Astrocyte (in vitro differentiated cells and primary cell): ENCODE measurements at places on chromosomes 16 and 17.

- DNase-seq = no peak
Measured at GRCh38 chr16:82137822-82138167, 32.2 kb downstream of the MPHOSPH6 start.

DNA sequence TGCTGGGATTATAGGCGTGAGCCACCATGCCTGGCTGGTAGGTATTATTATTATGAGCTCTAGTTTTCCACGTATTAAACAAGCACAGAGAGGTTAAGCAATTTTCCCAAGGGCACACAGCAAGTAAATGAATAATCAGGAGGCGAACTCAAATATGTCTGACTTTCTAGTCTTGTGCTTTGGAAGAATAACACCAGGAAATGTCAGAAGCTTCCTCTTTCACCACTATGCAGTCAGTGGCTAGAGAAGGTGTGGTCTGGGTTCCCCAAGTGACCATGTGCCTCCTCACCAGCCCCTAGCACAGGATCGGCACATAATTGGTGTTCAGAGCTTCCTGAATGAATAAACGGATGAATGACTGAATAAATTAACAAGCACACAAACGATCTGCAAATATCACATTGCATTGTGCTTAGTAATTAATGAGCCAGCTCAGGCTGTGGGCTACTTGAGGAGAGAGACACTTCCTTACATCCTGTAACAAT is 21.6 kb upstream of the SCNN1B start:
- DNase-seq = peak; percentile 16

DNA sequence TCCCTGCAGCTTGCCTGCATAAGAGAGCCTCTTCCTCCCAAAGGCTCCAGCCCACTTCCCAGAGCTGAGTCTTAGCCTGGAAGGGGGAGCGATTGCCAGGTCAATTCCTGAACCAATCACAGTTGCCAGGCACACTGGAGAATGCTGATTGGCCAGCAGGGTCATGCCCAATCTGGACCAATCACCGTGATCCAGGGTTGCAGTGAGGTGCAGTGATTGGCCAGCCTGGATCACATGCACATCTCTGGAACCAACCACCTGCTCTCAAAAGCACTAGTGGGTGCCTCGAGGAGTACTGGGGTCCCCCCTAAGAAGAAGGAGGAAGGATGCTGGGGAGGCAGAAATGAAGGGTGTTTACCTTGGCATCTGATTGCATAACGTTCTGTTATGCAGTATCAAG is 18.4 kb downstream of the NAGPA start:
- no peak for DNase-seq

DNA sequence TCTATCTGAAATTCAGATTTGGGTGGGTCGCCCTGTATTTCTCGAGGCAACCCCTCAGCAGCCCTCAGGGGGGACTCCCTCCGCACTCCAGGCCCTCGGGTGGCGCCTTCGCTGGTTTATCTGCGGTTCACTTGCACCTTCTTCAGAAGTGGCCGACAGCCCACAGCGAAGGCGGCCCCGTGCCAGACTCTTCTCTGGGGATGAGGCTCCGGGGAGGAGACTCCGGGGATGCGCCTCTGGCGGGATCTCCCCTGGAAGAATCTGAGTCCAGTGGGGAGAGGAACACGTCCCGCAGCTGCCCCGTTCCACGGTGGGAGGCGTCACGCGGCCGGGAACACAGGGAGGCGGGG is 63.9 kb upstream of the DNAJA2 start:
- no peak for DNase-seq

DNA sequence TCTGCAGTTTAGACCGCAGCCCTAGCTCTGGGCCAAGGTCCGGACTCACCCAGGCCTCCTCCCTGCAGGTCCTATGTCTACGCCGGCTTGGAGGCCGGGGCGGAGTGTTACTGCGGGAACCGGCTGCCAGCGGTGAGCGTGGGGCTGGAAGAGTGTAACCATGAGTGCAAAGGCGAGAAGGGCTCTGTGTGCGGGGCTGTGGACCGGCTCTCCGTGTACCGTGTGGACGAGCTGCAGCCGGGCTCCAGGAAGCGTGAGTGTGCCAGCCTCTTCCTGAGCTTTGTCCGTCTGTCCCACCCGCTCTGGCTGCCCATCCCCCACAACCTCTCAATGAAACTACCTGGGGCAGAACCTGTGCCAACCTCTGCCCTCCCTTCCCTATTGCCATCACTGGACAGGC is 20.1 kb downstream of the WSCD1 start:
- no peak for DNase-seq

- DNase-seq = no peak
Measured at GRCh38 chr17:74113952-74114351, 89.5 kb upstream of the RPL38 start.

DNA sequence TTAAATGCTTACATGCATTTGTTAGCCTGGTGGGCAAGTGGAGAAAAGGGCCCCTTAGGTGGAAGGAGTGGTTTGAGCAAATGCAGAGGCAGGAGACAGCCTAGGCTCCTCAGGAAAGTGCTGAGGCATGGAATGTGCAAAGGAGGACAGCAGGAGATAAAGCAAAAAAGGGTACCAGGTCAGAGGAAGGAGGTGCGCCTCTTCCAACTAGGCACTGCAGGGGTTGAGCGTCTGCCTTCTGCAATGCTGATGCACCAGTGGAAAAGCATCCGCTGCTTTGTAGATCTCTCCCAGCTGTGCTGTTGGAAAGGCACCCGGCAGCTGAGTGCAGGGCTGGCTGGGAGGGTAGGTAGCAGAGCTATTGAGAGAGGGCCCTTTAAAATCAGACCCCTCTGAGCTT is 287.0 kb upstream of the XYLT1 start:
- no peak for DNase-seq

GRCh38 chr16:2341456-2342447 is 1.2 kb upstream of the ABCA3 start:
- no peak for DNase-seq

- DNase-seq = peak; percentile 34
Measured at GRCh38 chr17:42518755-42519545, 17.1 kb upstream of the NAGLU start.

GRCh38 chr16:72926177-72927070 is 121.5 kb downstream of the ZFHX3 start:
- DNase-seq = no peak

DNA sequence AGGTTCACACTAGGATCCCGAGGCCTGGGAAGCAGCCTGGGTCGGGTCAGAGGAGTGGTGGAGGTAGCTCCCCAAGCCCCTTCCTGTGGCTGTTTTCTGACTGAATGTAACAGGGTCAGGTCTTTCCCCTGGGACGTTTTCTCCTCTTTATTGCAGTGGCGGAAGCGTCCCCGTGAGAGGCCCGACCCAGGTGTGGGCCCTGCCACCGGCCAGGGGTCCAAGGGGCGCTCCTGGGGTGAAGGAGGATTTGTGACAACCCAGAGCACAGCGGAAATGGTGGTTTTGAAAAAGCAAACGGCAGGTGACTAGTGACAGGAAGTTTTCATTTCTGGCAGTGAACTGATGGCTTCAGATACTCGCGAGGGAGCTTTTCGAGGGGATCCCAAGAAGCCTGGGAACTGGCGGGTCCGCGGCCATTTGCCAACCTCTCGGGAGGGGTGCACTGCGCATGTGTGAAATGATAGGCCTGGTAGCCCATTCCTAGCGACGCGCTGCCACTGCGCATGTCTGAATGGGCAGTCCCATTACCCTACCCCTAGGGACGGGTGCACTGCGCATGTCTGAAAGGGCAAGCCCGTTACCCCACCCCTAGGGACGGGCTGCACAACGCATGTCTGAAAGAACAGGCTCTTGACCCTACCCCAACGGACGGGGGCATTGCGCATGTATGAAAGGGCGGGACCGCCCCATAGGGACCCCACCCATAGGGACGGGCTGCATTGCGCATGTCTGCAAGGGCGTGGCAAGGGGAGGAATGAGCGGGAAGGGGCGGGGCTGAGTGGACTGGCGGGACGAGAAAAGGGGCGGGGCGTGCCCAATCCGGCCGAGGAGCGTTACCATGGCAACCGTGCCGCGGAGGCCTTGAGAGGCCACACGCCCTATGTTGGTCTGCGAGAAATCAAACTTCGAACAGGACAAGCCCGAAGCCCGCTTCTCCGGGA is 1747.9 kb downstream of the TP53TG3F start:
- no peak for DNase-seq

DNA sequence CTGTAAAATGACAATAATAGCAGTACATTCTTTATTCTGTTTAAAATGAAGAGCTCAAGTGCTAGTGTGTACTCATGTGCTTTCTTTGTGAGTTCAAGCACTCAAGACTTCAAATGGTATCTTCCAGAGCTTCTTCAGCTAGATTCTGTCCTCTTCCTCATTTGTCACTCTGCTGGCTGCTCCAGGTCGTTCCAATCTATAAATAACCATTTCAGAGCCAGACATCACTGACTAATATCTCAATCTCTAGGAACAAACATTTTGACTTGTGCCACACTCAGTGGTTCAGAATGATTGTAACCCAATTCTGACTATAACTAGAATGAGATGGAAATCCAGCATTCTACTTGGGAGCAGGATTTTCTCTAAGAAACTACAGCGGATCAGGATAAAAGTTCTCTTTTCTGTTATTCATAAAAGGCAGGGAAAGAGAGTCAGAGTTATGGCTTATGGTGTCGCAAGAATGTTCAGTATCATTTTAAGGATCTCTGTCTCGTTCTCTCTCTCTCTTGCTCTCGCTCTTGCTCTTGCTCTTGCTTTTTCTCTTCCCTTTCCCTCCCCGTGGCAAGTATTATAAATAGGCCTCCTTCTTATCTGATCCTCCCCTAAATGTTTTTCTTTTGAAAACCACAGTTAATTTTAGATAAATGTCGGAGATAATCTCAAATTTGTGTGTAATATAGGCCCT is 116.3 kb upstream of the MAF start:
- DNase-seq = no peak

GRCh38 chr17:38711792-38712571 is 6.9 kb downstream of the MLLT6 start:
- no peak for DNase-seq

GRCh38 chr16:1150511-1150982 is 2.4 kb upstream of the CACNA1H start:
- no peak for DNase-seq

DNA sequence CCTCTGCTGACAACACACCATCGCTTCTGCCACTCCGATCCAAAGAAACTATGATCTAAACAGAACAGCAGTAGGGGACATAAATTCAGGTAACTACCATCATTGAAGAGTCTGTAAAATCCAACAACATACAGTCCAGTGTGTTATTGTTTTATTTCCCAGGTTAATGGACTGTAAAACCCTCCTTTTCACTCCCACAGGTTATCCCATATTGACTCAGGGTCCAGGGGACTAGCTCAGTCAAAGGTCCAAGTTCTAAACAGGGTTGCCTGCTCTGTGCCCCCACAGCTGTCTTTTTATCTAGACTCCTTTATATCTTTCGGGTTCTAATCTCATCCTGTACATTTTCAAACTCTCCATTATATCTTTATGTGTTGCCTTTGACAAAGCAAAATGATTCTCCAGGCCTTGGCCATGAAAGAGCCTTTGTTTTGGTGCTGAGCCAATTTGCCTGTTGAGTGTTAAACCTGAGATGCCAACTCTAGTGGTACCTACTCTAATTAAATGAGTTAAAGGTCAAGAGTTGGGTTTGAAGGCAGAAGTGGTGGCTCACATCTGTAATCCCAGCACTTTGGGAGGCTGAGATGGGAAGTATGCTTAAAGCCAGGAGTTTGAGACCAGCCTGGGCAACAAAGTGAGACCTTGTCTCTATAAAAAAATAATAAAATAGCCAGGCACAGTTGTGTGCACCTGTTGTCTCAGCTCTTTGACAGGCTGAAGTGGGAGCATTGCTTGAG is 80.5 kb downstream of the SNX11 start:
- DNase-seq = no peak

- DNase-seq = peak; percentile 14
Measured at GRCh38 chr17:68868708-68869107, 86.5 kb downstream of the ABCA8 start.

GRCh38 chr16:75380870-75381269 is 52.4 kb downstream of the CFDP1 start:
- no peak for DNase-seq

- DNase-seq = peak; percentile 18
Measured at GRCh38 chr17:46853896-46854444, 2.6 kb downstream of the WNT9B start.

DNA sequence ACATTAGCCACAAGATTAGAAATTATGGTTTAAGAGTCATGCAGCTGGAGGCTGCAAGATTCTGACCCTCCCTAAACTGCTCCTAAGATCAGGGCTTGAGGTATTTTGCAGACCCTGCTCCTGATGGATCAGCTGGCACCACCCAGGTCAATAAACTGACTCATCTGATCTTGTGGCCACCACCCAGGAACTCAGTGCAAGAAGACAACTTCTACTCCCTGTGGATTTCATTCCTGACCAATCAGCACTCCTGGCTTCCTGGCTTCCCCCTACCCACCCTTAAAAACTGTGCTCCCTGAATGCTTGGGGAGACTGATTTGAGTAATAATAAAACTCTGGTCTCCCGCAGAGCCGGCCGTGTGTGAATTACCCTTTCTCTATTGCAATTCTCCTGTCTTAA is 25.0 kb upstream of the MILR1 start:
- peak; percentile 15 for DNase-seq

GRCh38 chr16:82833378-82833993 is 206.7 kb downstream of the CDH13 start:
- no peak for DNase-seq

DNA sequence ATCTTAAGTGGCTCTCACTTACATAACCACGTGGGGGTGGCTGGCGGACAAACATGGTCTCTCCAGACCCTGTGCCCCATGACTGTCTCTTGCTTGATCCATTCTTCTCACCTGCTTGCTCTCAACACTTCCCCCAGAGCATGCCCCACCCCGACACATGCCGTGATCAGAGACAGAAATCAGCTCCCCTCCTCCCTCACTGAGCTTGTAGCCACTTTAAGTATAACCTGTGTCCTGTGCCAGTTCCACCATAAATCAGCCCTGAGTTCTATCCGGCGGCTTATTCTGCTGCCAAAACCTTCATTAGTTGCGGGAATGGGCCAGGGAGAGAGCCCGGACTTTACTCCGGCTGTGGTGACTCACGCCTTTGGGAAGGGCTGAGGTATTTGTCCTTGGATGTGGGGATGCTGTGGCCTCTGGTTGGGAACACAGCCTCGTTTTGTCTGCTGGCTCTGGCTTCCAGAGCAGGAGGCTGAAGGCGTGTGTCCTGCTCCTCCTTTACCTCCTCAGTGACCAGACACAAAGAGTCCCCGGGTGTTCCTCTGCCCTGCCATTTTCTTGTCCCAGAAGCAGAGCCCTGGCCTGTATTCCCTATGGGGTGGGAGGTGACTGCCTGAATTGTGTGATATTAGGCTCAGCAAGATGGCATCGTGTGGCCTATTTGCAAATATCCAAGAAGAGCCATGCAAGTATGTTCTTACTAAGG is 21.1 kb downstream of the ANKRD40 start:
- DNase-seq = peak; percentile 90

GRCh38 chr17:64163468-64163867 is 33.5 kb upstream of the ERN1 start:
- no peak for DNase-seq

- DNase-seq = no peak
Measured at GRCh38 chr16:25747160-25747758, 55.5 kb downstream of the HS3ST4 start.
